ENCODE measurements at places on chromosomes 6 and 20.
A peak's percentile ranks its signal among the peaks of the same experiment; 100 is the strongest.

DNA sequence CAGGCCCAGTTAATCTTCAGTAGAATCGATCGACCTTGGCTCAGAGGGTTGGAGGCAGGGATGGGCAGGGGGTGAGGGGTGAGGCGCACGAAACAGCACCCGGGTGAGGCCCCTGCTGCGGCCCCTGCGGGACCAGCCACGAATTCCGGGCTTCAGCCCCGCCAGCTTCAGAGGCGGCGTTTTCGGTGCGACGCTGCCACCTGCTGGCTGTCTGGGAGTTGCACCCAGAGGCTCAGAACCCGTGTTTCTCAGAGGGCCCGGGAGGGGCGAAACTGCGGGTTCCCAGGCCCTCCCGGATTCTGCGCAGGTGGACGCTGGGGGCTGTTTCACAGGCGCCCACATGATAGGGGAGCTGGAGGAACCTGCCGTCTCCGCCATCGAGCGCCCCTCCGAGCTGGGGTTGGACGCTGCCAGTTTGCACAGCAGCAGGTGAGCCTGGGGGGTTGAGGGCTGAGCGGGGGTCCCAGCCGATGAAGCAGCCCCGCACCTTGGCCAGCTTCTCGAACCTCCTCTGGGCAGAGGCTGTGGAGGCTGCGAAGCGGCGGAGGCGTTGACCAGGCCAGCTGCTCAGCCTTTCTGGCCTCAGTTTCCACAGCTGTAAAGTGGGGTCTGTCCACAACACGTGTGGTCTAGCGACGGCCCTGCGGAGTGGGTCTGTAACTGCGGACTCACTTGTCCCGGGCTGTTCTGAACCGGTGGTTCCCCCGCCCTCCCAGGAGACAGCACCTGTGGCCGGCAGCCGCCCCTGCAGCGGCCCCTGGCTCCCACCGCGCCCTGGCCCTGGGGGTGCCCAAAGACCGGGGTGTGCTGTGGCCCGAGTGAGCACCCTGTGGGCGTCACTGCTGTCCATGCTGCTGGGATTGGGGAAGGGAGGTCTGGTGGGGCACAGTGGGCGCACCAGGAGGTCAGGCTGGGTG is 2.5 kb upstream of the BHLHE23 start:
- DNase-seq: peak; percentile 85

DNA sequence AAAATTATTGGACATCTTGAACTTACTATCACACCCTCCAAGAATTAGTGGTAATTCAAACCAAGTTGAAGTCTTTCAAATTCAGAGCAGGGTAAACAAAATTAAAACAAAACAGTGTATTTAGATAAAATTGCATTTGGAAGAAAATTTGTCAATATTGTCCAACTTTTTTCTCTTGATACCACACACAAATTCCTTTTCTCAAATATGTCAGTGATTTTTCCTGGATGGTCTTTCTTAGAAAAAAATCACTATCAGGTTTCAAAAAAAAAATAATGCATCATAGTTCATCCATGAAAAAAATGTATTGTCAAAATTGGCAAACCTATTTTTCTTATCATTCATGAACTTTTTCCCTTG is 667.1 kb downstream of the TENT5A start:
- no peak for DNase-seq

GRCh38 chr6:147023148-147023547 is 181.1 kb upstream of the STXBP5 start:
- no peak for DNase-seq

- no peak for DNase-seq
These were observed 246.7 kb downstream of the DLL1 start for GRCh38 chr6:170043881-170044790.

- no peak for DNase-seq
These were observed 134.0 kb downstream of the SAMD5 start for GRCh38 chr6:147642458-147642857.

- no peak for DNase-seq
These were observed 293.9 kb downstream of the KIF16B start for GRCh38 chr20:16279320-16279719.

DNA sequence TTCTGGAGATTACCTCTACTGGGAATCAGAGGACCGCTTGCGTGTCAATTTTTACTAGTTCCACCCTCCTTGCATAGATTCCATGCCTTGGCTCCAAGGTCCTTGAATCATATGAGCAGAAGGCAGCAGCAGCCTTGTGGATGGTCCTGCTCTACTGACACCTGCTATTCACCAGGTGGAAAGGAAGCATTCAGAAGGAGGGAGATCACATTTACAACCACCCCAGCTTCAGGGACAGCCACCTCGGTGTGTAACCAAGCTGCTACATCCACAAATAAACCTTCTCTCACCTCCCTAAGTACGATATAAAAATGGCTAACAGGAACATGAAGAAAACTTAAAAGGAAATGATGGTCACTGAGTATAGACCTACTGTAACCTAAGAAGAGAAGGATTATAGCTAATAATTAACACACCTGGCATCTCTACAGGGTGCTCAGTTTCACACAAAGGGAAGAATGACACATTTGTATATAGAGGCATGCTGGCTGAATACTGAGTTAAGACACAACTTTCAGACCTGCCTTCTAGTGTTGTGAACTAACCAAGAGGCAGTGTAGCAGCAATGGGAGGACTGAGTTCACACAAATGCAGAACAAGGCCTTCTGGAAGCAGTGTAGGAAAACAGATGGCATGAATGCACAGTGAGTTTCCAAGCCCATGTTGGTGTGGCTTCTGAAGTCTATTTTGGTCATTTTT is 46.3 kb upstream of the SRPK1 start:
- no peak for DNase-seq

- DNase-seq: no peak
These were observed 29.1 kb upstream of the YWHAB start for GRCh38 chr20:44856442-44856841.

GRCh38 chr6:169912266-169913095 is 161.1 kb downstream of the ERMARD start:
- peak; percentile 87 for DNase-seq

GRCh38 chr20:50676858-50677257 is 14.5 kb downstream of the RIPOR3 start:
- DNase-seq: no peak

GRCh38 chr6:10521104-10521808 is at the start of gene GCNT2:
GCNT2 (plus strand) TSS chr6:10521351; CDS start chr6:10528912, 7,561 bp downstream.
- DNase-seq: peak; percentile 67

DNA sequence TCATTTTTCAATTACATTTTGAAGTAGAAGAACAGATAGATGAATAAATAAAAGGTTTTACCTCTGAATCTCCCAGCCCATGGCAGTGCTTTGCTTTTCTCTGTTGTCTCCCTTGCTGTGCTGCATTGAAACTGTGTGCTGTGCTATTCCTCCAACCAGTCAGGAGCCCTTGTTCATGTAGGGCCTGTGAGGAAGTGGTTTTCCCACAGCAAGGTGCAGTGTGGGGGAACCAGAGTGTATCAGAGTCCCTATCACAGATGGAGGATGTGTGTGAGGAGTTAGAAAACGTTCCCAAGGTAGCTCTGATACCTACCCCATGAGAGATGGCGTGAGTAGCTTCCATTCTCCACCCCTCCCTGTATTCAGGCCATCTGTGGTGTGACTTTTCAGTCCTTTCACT is 72.8 kb upstream of the RALGAPA2 start:
- peak; percentile 62 for DNase-seq

DNA sequence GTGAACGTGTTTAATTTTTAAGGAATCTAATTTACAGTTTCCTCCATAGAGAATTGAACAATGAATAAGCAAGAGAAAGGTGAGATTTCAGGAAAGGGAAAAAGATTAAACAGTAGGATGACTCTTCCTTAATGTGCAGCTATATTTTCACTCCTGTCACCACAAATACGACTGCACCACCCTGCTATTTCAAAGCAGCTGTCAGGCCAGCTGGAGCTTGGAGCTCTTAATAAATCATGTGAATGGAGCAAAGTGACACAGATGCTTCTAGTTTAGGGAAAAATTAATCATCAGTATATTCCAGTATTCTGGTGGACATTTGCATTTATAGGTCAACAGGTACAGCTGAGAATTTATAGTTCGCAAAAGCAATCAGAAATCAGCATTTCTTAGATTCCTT is 56.5 kb upstream of the PKIB start:
- DNase-seq: no peak

GRCh38 chr20:57576002-57576401 is 15.1 kb downstream of the PCK1 start:
- no peak for DNase-seq

- DNase-seq: peak; percentile 17
These were observed 417.0 kb upstream of the SLC35B3 start for GRCh38 chr6:8852332-8852731.

DNA sequence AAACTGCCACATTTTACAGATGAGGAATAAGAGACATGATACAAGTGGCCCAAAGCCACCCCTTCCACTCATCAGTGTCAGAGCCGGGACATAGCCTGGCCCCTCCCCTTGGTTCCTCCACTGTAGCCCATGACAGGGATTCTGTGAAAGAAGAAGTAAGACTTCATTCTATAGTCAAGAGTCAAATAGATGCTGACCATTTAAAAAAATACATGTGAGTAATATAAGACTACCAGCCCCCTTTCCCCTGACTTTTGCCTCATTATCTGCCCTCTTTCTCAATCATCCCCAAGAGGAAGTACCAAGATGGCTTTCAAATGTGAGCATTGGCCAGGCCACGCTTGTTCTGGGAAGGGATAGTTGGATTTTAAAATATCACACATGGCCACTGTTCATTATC is 57.8 kb upstream of the TAB2 start:
- DNase-seq: peak; percentile 35

DNA sequence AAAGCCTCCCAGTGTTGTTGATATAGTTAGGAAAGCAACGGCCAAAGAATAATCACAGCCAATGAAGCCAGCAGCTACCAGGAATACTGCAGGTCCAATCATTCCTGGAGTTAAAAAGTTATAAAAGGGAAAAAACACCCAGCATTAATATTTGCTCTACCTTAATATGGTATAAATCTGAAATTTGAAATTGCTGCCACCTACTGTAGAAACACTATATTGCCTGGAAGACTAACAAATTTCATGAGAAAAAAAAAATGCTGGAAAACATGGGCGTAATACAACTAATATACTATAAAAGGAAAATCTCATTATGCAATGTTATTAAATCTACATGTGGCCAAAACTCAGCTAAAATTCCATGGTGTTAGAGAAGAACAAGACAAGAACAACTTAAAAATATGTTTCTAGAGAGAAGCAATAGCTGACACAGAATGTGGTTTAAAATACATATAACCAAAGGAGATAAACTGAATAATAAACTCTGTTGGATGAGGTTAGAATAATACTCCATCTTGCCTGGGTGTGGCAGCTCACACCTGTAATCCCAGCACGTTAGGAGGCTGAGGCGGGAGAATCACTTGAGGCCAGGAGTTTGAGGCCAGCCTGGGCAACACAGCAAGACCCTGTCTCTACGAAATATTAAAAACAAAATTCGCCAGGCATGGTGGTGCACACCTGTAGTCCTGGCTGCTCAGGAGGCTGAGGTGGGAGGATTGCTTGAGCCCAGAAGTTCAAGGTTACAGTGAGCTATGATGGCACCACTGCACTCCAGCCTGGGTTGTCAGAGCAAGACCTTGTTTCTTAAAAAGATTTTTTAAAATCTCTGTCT is 43.1 kb downstream of the SLC17A5 start:
- DNase-seq: peak; percentile 55

DNA sequence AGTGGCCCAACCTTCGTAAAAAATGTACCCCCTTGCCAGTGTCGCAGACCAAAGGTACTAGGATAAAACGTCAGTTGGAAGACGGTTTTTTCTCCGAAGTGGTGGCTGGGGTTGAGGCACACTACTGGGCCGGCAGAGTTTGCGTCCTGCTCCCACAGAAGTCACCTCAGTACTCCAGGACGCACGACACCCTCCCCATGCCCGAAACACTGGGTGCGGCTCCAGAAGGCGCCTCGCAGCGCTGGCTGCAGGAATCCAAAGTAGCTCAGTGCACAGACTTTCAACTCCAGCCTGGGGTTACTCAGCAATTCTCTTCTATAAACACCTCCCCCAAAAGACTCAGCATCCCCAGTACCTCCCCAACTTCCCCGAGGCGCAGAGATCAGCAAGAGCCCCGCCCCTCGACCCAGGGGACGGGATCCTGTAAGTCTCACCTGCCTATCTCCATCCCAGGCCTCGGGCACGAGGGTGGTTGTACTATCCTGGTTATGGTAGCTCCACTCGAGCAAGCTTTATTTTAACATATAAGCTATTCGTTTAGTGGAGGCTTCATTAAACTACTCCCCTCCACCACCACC is 88.2 kb downstream of the ZFP64 start:
- DNase-seq: peak; percentile 85

GRCh38 chr6:21348504-21349195 is 244.9 kb upstream of the SOX4 start:
- no peak for DNase-seq

GRCh38 chr6:41367700-41368099 is 32.3 kb downstream of the NCR2 start:
- peak; percentile 63 for DNase-seq

GRCh38 chr6:148867862-148868261 is 121.0 kb downstream of the UST start:
- DNase-seq: no peak

GRCh38 chr6:104218116-104218515 is 641.6 kb downstream of the HACE1 start:
- DNase-seq: no peak

GRCh38 chr6:82322386-82322785 is 41.2 kb upstream of the TPBG start:
- no peak for DNase-seq

- DNase-seq: peak; percentile 75
These were observed 42.9 kb downstream of the UQCC1 start for GRCh38 chr20:35368666-35369423.

DNA sequence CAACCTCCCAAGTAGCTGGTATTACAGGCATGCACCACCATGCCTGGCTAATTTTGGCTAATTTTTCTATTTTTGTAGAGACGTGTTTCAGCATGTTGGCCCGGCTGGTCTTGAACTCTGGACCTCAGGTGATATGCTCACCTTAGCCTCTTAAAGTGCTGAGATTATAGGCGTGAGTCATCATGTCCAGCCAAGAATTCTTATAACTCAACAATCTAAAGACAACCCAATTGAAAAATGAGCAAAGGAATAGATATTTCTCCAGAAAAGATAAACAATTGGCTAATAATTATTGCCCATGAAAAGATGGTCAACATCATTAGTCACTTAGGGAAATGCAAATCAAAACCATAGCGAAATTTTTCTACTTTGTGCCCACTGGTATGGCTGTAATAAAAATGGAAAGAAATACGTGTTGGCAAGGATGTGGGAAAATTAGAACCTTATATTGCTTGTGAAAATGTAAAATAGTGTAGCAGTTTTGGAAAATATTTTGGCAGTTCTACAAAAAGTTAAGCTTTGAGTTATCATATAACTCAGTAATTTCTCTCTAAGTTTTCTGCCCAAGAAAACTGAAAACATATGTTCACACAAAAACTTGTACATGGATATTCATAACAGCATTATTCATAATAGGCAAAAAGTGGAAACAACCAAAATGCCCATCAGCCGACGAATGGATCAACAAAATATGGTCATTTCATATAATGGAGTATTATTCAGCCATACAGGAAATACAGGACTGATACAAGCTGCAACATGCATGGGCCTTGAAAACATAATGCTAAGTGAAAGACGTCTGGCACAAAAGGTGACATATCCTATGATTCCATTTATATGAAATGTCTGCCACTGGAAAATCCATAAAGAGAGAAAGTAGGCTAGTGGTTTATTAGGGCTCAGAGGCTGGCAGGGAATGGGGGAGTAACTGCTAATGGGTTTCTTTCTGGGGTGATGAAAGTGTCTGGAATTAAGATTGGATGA is 87.8 kb downstream of the UTRN start:
- DNase-seq: no peak

- DNase-seq: no peak
These were observed 758.3 kb downstream of the HDGFL1 start for GRCh38 chr6:23327621-23328020.

GRCh38 chr6:34143196-34143883 is 2.5 kb downstream of the GRM4 start:
- DNase-seq: no peak
